M059J (cell line): ENCODE measurements at places on chromosomes 6 and 20.
A peak's percentile ranks its signal among the peaks of the same experiment; 100 is the strongest.

DNA sequence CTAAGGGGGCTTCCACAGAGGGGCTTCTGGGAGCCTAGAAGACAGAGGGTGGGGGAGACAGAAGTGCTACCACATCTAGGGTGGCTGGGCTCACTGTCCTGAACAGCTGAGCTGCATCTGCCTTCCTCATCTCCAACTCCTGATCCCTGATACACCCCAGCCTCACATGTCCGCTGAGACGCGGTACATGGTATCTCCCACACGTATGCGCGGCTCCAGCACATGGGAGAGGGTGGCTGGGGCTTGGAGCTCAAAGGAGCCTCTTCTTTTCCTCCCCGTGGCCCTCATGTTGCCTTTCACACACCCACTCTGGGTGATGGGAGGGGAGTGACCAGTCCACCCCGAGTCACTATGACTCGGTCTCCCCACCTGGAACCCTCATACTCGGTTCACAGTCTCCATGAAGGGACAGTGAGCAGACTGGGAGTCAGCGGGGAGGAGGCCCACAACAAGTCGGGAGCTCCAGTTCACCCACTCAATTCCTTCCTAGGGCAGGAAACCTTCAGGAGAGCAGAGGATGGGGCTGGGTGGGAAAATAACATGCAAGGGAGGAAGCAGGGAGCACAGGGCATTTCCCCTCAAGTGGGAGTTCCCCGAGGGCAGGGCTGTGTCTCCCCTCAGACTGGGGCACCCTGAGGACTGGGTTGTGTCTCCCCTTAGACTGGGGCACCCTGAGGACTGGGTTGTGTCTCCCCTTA lies 61.7 kb downstream of the MRPL14 start:
- no peak for DNase-seq

DNA sequence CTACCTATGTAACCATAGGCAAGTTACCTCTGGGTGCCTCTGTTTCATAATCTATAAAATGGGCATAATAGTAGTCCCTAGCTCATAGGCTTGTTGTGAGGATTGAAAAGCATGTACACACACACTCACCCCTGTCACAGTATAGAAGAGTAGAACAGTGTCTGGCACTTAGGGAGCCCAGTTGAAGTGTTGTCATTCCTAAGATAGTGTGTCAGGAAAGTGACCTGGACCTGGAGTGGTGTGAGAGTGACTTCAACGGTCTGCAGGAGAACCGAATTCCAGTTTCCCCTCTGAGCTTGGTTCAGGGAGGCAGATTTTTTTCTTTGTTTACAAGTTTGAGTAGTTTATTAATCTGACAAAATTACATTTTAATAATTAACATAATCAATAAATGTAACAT lies 229.9 kb upstream of the MAP3K7 start:
- no peak for DNase-seq

- DNase-seq, result peak; percentile 100
Measured at GRCh38 chr6:45445749-45446549, 68.2 kb upstream of the SUPT3H start.

GRCh38 chr6:77324866-77325265 lies 138.4 kb downstream of the HTR1B start:
- DNase-seq, result no peak

DNA sequence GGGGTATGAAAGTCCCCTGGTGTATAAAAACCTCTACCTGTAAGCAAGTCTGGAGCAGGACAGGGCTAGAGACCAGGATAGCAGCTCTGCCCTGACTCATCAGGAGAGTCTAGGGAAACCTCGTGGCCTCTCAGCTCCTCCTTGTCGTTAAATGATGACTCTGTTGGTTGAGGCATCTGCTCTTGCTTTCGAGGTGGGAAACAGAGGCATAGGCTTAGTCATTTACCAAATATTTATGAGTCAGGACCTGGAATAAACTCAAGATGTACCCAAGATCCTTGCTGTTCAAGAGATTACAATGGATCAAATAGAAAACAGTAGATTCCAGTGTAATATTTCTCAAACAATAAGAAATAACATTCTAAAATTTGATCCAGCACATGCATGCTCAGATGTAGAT lies 5.5 kb downstream of the MANBAL start:
- DNase-seq, result peak; percentile 100

GRCh38 chr6:139852488-139853140 lies 478.2 kb upstream of the CITED2 start:
- peak; percentile 84 for DNase-seq

DNA sequence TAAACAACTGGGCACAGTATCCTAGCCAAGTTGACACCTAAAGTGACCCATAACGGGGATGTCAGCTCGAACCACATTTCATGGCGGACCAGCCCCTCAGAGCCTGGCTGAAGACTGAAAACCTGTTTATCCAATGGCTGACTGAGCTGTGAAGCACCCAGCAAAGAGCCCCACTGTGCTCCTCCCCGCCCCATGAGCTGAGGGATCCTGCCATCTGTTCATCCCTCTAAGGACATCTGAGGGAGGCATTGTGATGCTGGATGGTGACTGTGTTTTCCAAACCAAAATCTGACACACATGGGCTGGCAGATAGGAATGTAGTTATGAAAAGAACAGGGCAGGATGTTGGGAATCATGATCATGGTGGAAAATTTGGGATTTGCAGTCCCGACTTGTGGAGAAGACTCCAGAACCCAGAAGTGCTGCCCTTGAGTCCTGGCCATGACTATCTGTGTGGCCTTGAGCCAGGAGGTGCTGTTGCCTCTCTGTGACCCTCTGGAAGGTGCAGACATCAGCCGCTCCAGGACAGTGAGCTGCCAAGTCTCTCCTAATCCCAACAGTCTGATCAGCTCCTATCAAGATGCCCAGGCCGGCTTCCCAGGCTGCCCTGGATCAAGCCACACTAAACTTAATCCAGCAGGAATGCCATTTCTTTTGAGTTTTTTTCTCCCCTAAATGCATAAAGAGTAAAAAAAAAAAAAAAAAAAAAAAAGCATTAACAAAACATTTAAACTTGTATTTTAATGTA lies 5.7 kb downstream of the EDN3 start:
- no peak for DNase-seq

- DNase-seq, result no peak
Measured at GRCh38 chr6:163600781-163601180, 186.3 kb downstream of the QKI start.

- no peak for DNase-seq
Measured at GRCh38 chr20:57027777-57028176, 238.7 kb downstream of the BMP7 start.

- DNase-seq, result peak; percentile 81
Measured at GRCh38 chr6:15247500-15248450, 1.9 kb downstream of the JARID2 start.

GRCh38 chr20:58854638-58855471 lies 2.3 kb downstream of the GNAS start:
- DNase-seq, result no peak

GRCh38 chr20:49561256-49561655 lies 6.7 kb downstream of the PTGIS start:
- no peak for DNase-seq

DNA sequence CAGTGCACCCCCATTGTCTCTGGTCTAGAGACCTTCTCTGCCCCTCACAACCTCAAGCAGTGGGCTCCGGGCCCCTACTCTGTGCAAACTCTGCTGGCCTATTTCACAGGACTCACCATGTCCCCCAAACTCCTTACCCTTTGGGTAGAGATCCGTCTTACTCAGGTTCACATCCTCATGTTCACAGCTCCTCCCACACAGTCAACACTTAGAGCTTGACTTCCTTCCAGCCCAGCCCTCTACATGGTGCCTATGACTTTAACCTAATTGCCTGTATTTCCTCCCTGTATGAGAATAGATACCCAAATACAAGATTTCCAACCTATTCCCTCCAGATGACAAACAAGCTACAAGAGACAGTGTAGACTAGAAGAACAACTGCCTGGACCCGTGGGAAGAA lies 528.6 kb upstream of the JARID2 start:
- no peak for DNase-seq

GRCh38 chr6:132165677-132166076 lies 214.5 kb upstream of the CCN2 start:
- no peak for DNase-seq

GRCh38 chr6:152054441-152054840 lies 247.0 kb downstream of the ESR1 start:
- DNase-seq, result peak; percentile 95

GRCh38 chr6:80214436-80215022 lies 108.1 kb downstream of the BCKDHB start:
- DNase-seq, result peak; percentile 60

DNA sequence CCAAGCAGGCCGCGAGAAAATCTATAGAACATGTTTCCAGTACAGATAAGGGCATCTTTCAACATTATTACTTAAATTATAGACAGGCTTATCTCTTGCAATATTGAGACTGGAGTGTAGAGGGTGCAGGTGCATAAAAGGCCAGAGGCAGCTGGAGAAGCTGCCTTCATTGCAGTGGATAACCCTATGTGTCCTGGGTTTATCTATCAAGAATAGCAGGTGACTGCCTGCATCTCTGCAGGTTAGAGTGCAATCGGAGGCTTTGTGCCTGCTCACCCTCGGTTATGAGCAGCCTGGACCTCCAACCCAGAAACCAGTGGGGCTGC lies 28.7 kb upstream of the ECI2 start:
- DNase-seq, result peak; percentile 21

DNA sequence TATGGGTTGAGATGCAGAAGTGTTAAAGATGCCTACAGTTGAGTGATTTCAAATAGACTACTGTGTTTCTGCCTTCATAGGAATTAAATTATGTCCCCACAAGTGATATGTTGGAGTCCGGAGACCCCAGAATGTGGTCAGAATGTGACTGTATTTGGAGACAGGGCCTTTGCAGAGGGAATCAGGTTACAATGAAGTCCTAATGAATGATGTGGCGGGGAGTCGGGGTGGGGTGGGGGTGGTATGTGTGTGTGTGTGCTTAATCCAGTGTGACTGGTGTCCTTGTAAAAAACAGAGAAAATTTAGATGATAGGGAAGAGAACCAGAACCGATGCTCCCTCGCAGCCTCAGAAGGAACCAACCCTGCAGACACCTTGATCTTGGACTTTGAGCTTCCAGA lies 448.2 kb downstream of the QKI start:
- no peak for DNase-seq

DNA sequence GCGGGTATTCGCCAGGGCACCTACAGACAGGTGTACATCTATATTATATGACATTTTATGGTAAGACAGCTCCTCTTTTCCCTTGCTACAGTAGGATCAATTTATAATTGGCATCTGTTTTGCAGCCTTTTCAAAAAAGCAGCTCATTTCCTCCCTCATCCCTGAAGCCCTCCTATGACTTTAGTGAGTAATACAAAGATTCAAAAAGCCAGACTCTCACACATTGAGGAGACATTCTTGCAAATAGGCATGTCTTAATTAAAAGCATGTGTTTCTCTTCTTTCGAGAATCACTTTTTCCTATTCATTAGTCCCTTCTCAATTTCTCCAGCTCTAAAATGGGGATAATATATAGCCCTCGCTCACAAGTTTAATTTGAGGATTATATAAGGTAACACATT lies 283.4 kb downstream of the TBC1D7 start:
- no peak for DNase-seq

- DNase-seq, result no peak
Measured at GRCh38 chr20:38162878-38163875, 1.9 kb downstream of the TGM2 start.

DNA sequence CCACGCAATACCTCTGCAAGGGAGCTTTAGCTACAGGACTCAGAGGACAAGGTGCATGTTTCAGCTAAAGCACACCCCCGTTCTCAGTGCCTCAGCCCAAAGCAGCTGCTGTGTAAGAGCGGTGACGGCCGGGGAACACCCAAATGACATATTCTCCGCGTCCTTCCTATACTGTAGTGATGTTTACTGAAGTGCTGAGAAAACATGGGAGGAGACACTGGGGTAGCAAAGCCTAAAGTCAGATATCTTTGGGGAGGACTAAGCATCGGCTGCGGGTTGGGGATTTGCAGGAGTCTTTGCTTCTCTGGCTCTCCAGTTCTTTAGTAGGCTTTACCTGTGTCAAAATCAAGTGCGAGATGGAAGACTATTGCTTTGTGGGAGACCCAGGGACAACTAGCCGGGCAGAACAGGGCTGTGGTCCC lies 1.7 kb downstream of the SLC22A23 start:
- no peak for DNase-seq

- no peak for DNase-seq
Measured at GRCh38 chr6:132513831-132514545, 1.1 kb upstream of the STX7 start.

GRCh38 chr6:121157906-121158305 lies 176.4 kb downstream of the TBC1D32 start:
- DNase-seq, result no peak

DNA sequence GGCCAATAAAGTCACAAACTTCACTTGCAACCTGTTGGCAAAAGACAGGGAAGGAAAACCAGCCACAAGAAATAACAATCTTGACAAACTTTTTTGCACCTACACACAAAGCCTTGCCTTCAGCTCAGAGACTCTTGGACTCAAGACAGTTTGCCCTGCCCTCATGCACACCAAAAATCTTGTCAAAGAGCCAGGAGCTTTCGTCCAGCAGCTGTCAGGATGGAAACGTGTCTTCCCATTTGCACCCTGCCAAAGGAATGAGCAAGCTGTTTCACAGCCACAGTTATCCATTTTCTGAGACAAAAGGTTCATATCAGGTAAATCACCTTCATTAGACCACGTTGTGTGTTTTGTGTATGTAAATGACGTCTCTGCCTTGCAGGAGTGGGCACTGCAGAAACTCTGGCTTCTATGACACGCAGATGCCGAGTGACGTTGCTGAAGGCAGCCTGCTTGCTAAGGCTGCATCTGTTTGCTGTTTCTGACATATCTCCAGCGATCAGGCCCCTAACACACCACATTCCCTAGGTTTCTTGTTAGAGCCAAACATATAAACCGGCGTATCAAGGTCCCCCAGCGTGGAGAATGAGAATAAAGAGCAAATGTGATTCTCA lies 193.4 kb downstream of the SYNDIG1 start:
- DNase-seq, result no peak

DNA sequence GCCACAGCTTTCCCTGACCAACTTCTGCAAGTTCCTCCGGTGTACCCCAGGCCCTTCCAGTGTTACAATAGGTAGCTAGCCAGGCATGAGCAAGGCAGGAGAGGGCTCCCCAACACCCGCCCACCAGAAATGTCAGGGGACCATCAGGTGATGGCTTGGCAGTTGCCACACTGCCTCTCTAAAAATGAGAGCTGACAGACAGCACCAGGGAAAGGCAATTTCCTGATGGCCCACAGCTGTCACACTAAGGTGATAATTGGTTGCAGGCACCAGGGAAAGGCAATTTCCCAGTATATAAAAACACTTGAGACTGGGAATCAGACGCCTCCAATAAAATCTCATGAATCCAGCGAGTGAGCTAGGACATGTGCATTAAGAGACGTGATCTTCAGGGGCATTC lies 49.9 kb downstream of the PXDC1 start:
- DNase-seq, result no peak

- DNase-seq, result no peak
Measured at GRCh38 chr20:44649126-44649525, 2.4 kb downstream of the ADA start.

- no peak for DNase-seq
Measured at GRCh38 chr6:130756824-130757223, 70.4 kb upstream of the SMLR1 start.
